ENCODE measurements at places on chromosomes 1 and 21. TPM values are rescaled to one million over a fixed set of nuclear protein-coding genes. Genes with fewer than 3 reads are reported as not detected.

GRCh38 chr1:160552425-160552824 is 26.9 kb downstream of the CD84 start:
- DNase-seq: no peak

Gene RIIAD1
- not detected for total RNA-seq

DNA sequence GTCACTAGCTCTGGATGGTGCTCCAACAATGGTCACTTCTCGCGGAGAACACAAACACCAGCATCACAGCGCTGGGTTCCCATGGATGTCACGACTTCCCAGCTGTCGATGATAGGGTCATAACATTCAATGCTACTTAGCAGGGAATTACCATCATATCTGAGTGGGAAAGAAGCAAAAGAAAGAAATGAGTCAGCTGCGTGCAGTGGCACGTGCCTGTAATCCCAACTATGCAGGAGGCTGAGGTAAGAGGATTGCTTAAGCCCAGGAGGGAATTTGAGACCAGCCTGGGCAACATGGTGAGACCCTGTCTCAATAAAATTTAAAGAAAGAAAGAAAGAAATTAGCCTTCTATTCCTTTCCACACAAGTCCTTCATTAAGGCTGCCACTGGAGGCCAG is 3.6 kb upstream of the RABIF start:
- no peak for DNase-seq

Gene SERTAD4
- 4.5 TPM for total RNA-seq

DNA sequence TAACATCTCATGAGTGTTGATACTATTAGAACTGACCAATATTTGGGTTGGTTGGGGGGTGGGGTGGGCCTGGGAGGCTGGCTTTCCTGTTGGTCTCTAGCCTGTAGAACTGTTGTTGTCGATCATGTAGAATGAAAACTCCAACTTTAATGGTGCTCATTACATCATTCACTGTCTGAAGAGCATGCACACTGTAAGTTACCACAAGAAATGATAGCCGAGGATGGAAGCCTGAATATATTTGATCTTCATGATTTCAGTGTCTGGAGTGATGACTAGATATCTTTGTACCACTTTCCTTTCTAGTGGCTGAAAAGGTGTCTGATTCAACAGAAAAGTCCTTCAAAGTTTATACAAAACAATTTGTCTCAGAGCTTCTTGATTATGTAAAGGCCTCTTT is 123.6 kb downstream of the XCL2 start:
- no peak for DNase-seq

Gene LCE1B
- not detected for total RNA-seq

- no peak for DNase-seq
These were observed 41.4 kb upstream of the KIF1B start for GRCh38 chr1:10168912-10169514.

DNA sequence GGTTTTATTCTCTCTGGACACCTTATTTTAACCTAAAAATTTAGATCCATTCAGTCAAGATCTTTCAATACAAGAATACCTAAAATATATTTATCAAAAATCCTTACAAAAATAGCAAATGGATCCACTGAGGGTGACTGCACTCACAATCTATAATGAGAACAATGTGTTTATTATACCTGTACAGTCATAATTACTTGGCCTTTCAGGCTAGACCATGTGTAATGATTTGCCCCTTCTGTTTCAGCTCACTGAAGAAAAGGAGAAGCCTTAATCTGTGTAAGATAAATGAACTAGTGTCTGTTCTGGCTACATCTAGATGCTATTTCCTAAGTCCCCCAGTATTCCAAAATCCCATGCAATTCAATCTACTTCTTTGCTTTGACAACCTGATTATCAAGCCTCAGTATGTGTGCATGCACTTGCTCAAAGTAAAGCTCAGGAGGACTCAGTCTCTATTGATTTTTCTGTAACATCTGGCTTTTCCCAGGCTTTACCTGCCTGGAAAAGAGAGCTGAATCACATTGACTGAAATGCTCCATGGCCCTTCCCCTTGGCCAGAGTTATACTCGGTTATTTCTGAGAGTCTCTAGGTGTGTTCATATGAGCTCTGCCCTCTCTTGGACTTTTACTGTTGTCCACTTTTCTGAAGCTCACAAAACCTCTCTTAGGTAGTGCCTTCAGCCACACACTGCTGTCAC is 27.6 kb downstream of the CRP start:
- no peak for DNase-seq

DNA sequence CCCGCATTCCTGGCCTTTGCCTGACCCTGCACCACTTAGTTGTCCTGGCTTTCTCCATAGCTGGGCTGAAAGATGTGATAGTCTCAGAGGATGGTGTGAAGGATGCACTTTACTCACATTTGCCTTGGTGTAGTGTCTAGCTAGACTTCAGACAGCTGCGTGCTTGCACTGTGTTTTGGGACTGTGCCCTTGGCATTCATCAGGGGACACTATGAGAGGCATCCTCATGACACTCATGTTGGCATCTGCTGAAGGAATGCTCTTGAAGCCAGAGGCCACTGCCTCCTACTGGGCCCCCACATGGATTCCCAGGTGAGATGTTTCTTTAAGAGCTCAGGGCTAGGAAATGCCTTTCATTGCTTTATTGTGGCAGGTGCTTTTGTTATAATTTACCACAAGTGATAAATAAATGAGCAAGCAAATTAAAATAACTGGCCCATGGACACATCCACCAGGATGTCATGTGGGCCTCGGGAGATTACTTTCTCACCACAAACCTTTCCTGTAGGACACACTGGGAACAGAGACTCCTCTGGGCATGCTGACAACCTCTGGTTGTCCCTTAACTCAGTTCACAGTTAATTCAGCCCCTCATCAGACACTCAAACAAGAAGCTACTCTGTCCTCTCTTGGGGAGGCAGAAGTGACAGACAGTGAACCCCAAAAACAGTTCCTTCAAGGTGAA is 99.4 kb upstream of the SPATA6 start:
- no peak for DNase-seq

- no peak for DNase-seq
These were observed 641.3 kb upstream of the CHRM3 start for GRCh38 chr1:238745069-238745468.

DNA sequence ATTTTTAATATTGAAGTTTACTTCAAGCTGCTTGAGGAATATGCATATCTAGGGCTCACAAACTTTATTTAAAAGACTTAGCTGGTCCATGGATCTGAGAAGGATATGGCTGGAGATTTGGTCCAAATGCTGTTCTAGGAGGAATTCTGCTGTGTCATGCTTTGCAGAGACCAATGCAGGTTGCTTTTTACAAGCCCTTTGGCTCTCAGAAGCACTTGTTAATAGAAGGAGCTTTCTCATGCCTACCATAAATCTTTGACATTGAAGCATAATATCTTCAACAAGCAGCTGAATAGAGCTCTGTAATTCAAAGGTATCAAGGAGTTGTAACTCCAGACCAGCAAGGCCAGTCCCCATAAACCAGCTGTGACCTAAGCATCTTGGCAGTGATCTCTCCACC is 299.1 kb downstream of the HHAT start:
- no peak for DNase-seq

- no peak for DNase-seq
These were observed 979 bp downstream of the S100A9 start for GRCh38 chr1:153358691-153358975.
